Kidney (tissue), 22 donors: ENCODE measurements at places on chromosomes 11 and 22.
A peak's percentile ranks its signal among the peaks of the same experiment; 100 is the strongest.

- DNase-seq = no peak
These were observed 74.9 kb downstream of the SMCO4 start for GRCh38 chr11:93468290-93468689.

- no peak for DNase-seq
These were observed 45.6 kb upstream of the RRM1 start for GRCh38 chr11:4049006-4049405.

- peak; percentile 26 for DNase-seq
These were observed 22.0 kb upstream of the ACER3 start for GRCh38 chr11:76838678-76839068.

DNA sequence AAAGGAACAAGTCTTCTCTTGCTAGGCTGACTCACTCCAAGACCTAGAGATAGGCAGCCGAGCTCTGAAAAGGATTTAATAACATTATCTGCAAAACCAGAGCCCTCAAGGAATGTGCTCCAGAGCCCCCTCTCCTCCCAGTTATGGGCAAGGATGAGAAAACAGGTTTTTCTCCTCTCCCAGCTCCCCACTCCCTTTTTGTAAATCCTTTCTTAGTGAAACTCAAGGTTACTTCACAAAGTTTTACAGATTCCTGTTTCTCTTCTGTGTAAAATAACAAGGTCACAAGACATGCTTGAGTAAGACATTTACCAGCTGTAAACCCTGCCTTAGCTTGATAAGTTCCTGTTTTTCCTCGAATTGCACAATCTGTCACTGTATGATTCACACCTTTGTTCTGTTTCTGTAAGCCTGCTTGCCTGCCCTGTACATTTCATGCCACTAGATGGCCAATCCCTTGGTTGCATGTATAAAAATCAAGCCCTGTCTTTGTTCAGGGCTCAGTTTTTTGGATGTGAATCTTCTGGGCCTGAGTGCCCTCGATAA is 489.4 kb downstream of the KCNA4 start:
- peak; percentile 17 for DNase-seq

GRCh38 chr22:48802576-48802975 is 1025.1 kb downstream of the BRD1 start:
- no peak for DNase-seq

DNA sequence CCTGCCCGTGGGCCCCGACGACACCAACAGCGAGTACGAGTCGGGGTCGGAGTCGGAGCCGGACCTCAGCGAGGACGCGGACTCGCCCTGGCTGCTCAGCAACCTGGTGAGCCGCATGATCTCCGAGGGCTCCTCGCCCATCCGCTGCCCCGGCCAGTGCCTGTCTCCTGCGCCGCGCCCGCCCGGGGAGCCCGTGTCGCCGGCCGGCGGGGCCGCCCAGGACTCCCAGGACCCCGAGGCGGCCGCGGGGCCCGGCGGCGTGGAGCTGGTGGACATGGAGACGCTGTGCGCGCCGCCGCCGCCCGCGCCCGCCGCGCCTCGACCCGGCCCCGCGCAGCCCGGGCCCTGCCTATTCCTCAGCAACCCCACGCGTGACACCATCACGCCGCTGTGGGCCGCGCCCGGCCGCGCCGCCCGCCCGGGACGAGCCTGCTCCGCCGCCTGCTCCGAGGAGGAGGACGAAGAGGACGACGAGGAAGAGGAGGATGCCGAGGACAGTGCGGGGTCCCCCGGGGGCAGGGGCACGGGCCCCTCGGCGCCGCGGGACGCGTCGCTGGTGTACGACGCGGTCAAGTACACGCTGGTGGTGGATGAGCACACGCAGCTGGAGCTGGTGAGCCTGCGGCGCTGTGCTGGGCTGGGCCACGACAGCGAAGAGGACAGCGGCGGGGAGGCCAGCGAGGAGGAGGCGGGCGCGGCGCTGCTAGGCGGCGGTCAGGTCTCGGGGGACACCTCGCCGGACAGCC is 3.8 kb downstream of the MAPK8IP2 start:
- DNase-seq = peak; percentile 58

DNA sequence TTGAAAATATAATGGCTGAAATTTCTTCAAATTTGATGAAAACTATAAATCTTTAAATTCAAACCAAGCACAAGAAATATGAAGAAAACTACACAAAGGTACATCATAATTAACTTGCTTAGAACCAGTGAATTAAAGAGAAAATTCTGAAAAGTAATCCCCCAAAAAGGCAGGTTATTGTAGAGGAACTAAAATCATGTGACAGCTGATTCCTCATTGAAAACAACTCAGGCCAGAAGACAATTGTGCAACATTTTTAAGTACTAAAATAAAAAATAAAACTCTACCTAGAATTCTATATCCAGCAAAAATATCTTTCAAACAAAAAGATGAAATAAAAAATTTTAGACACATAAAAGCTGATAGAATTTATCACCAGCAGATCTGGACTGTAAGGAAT is 90.3 kb downstream of the SOX6 start:
- DNase-seq = no peak

DNA sequence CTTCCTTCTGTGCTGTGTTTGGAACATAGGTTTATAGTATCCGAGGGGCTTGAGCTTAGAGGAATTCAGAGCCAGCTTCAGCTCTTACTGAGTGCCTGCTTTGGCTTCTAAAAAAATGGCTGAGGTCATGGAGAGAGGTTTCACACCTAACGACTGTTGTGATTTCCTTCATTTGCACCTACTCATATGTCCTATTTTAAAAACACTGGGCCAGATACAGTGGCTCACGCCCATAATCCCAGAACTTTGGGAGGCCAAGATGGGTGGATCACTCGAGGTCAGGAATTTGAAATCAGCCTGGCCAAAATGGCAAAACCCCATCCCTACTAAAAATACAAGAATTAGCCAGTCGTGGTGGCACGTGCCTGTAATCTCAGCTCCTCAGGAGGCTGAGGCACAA is 38.3 kb upstream of the SYT13 start:
- DNase-seq = no peak

GRCh38 chr11:12159351-12160099 is 49.1 kb downstream of the MICAL2 start:
- DNase-seq = no peak

- peak; percentile 82 for DNase-seq
These were observed 4.5 kb upstream of the NOL12 start for GRCh38 chr22:37681556-37682049.

- DNase-seq = no peak
These were observed 81.5 kb upstream of the HORMAD2 start for GRCh38 chr22:29998627-29999384.

DNA sequence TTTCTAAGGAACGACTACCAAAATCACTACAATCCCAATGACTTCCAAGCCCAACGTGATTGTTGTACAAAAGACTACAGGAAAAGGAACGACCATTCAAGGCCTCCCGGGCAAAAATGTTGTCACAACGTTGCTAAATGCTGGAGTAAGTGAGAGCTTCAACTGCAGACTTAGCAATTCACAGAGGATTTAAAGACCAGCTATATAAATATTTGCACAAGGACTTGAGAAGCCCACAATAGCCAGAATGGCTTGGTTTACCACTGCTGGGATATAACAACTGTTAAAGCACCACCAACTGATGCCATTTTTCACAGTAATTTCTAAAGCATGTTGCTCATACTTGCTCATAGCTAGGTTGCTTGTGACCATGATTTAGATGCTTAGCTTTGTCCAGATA is 78.3 kb downstream of the EMSY start:
- DNase-seq = no peak

DNA sequence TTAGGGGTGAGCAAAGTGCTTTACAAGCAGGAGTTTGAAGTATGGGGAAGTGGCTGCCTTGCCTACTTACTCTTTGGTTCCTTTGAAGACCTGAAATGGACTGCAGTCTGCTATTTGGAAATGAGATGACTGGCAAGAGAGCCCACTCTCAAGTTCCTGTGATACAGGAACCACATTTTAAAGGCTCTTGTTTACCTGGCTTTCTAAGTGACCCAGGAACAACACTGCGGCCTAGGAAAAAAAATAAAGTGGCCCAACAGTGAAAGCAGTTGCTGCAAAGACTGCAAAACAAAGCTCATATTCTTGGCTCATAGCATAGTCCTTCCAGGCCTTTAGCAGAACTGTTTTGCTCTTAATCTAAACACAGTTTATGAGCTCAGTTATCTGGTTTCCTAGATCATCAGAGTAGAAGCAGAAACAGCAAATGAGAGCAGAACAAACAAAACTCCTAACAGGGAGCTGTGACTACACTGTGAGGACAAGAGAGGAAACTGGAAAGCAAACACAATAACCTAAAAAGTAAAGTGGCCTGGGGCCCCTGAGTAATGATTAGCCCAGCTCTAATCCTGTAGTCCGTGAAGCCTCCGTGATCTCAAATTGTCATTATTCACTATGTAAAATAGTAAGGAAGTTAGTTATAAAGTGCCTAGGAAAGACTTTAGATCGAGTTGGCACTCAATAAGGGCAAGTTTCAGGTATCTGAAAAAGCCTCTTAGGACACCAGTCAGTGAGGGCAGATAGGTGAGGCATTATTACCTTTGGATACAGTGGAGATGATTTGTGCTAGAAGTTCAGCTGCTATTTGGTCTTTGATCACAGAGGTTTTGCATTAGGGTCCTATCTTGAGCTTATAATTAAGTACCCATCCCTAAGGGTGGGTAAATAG is 11.5 kb downstream of the CCDC117 start:
- DNase-seq = peak; percentile 62

DNA sequence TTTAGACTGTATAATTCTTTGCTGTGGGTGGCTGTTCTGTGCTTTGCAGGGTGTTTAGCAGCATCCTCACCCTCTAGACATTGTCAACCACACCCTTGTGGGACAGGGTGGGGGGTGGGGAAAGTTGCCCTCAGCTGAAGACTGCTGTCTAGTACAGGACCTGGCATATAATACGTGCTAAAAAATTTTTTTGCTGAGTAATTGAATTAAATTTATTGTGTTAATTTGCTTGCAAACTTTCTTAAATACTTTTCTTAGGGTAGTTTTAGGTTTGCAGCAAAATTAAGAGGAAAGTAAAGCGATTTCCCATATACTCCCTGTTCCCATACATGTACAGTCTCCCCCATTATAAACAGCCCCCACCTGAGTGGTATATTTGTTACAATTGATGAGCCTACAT is 268.5 kb downstream of the SOX6 start:
- DNase-seq = no peak

DNA sequence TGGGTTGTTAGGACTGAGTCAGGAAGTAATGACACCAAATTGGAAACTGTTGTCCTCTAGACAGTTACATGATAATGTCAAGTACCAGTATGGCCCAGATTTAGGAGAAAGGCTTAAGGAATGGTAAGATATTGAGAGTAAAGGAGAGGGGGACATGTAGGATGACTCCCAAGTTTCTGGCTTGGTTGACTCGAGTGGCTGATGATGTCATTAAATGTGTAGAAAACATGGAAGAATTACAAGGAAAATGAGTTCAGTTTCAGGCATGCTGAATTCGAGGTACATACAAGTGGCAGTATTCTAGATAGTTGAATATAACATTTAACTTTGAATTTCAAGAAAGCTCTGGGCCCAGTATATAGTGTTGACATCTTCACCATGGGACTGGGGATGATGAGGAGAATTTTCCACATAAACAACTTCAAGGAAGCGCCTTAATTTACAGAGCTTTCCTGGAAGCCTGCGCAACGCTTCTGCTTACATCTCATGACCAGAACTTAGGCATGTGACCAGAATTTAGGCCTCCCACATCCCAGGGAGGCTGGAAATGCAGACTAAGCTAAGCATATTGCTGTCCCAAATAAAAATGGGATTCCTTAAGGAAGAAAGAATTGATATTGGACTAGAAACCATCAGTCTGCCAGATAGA is 3.8 kb downstream of the CFAP300 start:
- DNase-seq = no peak

DNA sequence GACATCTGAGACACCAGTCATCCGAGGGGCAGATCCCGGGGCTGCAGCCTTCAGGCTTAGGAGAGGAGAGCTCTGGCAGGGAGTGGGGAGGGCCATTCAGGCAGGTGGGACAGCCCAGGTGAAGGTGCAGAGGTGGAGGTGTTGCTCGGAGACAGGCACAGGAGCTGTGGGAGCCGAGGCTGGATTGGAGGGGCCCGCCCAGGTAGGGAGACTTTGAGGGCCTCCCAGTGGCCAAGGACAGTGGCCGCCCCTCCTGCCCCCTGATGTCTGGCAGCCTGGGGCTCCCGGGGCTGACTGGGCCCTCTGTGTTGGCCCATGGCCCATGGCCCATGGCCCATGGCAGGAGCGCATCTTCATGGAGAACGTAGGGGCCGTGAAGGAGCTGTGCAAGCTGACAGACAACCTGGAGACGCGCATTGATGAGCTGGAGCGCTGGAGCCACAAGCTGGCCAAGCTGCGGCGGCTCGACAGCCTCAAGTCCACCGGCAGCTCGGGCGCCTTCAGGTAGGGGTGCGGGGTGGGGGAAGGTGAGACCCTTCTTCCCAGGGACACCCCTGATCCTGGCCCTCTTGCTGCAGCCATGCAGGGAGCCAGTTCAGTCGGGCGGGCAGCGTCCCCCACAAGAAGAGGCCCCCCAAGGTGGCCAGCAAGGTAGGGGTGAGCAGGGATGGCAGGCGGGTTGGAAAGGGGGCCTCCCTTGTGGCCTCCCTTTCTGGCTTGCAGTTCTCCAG is 13.3 kb downstream of the TMEM258 start:
- no peak for DNase-seq

GRCh38 chr11:64650923-64651523 is 60.0 kb downstream of the SLC22A12 start:
- DNase-seq = peak; percentile 46

- peak; percentile 62 for DNase-seq
These were observed 222.0 kb downstream of the DBX1 start for GRCh38 chr11:19938169-19938856.

- peak; percentile 95 for DNase-seq
These were observed 443.4 kb downstream of the MIAT start for GRCh38 chr22:27100789-27101188.

GRCh38 chr11:120219938-120220746 is 9.3 kb downstream of the OAF start:
- DNase-seq = no peak

DNA sequence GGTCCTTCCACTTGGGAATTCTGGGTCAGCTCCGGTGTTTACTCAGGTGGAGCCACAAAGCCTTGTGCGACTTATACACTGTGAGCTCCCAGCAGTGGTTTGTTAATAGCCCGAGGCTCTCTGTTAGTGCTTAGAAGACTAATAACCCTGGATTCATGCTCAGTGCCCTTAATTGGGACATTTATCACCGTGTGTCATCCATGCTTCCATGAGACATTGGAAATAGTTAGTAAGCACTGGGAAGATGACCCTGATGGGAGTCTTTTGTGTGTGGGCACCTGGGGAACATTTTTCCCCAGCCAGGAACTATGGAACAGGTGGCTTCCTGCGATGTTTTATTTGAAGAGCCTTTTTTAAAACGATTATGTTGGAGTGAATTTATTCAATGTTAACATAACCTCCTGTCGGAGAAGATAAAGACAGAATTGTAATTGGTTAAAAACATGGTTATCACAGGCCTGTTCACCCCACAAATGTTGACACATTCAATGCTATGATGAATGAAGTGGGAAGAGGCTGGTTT is 188.9 kb downstream of the MYO18B start:
- DNase-seq = no peak
